Activated CD8-positive, alpha-beta T cell treated with anti-CD3 and anti-CD28 coated beads, Interleukin-2, amount 10 ng/mL, durations not matched to agents 7 days and 5 days (primary cell): ENCODE measurements at places on chromosomes 1 and 21. TPM values are rescaled to one million over a fixed set of nuclear protein-coding genes. Genes with fewer than 3 reads are reported as not detected.

The CNTN2 gene
- not detected for total RNA-seq

The LHX8 gene
- not detected for total RNA-seq

The ZSCAN20 gene
- total RNA-seq, result 1.8 TPM

The SYCP1 gene
- not detected for total RNA-seq

The PIGM gene
- 4.5 TPM for total RNA-seq

The FCRL2 gene
- total RNA-seq, result not detected

The MX2 gene
- 58.6 TPM for total RNA-seq

The NR1I3 gene
- not detected for total RNA-seq

The CHIA gene
- total RNA-seq, result not detected

The S100PBP gene
- 78.3 TPM for total RNA-seq

The MCOLN3 gene
- 1.6 TPM for total RNA-seq

The CMPK1 gene
- total RNA-seq, result 95.3 TPM

The TCEA3 gene
- total RNA-seq, result 12.1 TPM

The CCDC17 gene
- 2.5 TPM for total RNA-seq

DNA sequence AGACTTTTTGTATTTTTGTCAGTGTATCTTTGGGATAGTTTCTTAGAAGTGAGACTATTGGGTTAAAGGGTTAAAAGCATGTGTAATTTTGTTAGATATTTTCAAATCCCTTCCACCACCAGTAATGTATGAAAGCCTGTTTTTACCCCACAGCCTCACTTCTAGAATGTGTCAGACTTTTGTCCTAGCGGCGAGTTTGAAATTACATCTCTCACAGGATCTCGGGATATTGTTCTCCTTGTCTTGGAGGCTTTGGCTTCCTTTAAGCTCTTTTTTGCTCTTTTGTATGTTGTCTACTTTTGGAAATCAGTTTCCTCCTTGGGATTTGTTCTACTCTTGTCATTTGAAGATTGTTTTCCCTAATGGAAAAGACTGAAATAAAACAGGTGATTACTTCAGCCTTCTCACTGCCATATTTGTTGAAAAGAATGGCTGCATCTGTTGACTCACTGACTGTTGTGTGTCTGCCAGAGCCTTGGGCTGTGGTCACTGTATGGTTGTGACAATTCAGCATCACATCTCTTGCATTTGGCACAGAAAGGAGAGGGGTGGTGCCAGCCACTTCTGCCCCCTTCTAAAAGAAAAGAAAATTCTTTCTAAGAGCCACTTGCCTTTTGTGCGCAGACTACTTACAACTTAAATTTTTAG is 22.6 kb downstream of the ST3GAL3 start:
- no peak overlapping the region for H3K4me3 ChIP-seq
- DNase-seq, result no peak
- no peak overlapping the region for H3K27ac ChIP-seq
- no peaks in the 10 kb centered on the region for H3K36me3 ChIP-seq

- no peak overlapping the region for H3K4me3 ChIP-seq
- H3K27ac ChIP-seq, result no peak overlapping the region
- no peaks in the 10 kb centered on the region for H3K27me3 ChIP-seq
- peaks cover 37% of the 10 kb centered on the region for H3K4me1 ChIP-seq
- H3K36me3 ChIP-seq, result peaks cover 11% of the 10 kb centered on the region
Observed at GRCh38 chr1:59329412-59330053, 32.6 kb downstream of the FGGY start.

DNA sequence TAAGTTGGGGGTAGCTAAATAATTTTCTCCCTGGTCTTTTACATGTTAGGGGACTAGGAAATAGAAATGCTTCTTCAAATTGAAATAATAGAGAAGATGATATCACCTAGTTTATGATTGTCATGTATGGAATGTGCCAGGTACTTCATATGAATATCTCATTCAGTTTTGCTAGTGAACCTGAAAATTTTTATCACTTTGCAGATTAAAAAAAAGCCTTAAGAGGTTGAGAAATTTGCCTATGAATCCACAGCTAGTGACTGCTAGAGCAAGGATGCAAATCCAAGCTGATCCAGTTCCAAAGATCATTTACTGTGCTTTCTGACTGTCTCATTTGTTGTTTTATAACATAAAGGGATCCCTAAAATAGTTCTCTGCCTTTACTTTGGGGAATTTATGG is 24.7 kb downstream of the RNF2 start:
- H3K4me3 ChIP-seq, result no peak overlapping the region
- DNase-seq, result no peak
- no peak overlapping the region for H3K27ac ChIP-seq
- peaks cover 22% of the 10 kb centered on the region for H3K36me3 ChIP-seq

GRCh38 chr1:211515090-211516023 is 23.4 kb upstream of the RD3 start:
- peaks cover 47% of the 10 kb centered on the region for H3K4me1 ChIP-seq
- H3K36me3 ChIP-seq, result no peaks in the 10 kb centered on the region
- H3K27ac ChIP-seq, result peak overlapping the region; percentile 67
- DNase-seq, result peak; percentile 82
- H3K4me3 ChIP-seq, result peak overlapping the region; percentile 44
- peaks cover 9% of the 10 kb centered on the region for H3K27me3 ChIP-seq

DNA sequence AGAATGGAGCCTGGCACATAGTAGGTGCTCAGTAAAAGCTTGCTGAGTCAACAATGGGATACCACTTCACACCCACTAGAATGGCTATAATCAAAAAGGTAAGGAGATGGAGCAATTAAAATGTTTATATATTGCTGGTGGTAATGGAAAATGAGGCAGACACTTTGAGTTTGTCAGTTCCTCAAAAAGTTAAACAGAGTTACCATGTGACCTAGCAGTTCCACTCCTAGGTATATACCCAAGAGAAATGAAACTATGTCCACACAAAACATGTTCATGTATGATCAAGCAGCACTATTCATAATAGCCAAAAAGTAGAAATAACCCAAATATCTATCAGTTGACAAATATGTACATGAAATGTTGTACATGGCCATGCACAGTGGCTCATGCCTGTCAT is 74.8 kb upstream of the ECE1 start:
- peaks cover 9% of the 10 kb centered on the region for H3K4me1 ChIP-seq
- H3K27ac ChIP-seq, result no peak overlapping the region
- no peaks in the 10 kb centered on the region for H3K36me3 ChIP-seq

GRCh38 chr1:14804626-14805025 is 206.1 kb downstream of the KAZN start:
- H3K4me1 ChIP-seq, result peaks cover 5% of the 10 kb centered on the region
- no peak for DNase-seq
- no peaks in the 10 kb centered on the region for H3K27me3 ChIP-seq
- H3K4me3 ChIP-seq, result no peak overlapping the region
- H3K27ac ChIP-seq, result no peak overlapping the region

DNA sequence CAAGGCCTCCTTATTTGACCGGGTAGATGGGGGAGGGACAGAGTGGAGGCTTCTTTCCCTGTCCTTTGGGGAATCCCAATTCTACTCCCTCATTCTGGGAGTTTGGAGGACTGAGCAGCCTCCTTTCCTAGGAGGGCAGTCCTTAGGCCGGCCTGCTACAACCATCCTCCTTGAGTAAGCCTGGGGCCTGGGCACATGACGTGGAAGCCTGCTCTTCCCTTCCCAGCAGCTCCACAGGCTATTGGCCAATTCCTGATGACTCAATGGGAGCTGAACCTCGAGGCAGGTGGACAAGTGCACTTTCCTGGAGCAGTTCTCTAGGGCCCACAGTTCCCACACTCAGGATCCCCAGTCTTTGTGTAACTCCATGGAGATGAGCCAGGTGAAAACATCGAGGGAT is 3.1 kb downstream of the KCNA10 start:
- peaks cover 5% of the 10 kb centered on the region for H3K27me3 ChIP-seq
- no peak overlapping the region for H3K4me3 ChIP-seq
- no peak for DNase-seq
- H3K27ac ChIP-seq, result no peak overlapping the region
- H3K4me1 ChIP-seq, result no peaks in the 10 kb centered on the region
- H3K36me3 ChIP-seq, result no peaks in the 10 kb centered on the region

DNA sequence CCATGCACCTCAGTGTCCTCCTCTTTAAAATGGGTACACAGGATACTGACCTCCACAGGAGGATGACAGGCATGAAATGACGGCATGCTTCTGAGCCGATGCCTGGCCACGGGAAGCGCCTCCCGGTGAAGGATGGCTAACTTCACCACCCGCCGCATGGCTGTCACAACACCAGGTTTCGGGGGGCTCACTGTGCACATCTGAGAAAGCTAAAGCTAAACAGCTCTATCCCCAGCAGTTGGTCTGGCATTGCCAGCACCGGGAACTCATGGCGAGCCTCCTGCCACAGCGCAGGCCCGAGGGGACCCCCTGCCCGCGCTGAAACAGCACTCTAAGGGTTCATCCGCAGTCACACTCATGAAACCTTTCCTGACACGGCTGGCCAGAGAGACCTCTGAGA is 16.0 kb downstream of the NPHP4 start:
- H3K27me3 ChIP-seq, result no peaks in the 10 kb centered on the region
- H3K4me3 ChIP-seq, result no peak overlapping the region
- peaks cover 13% of the 10 kb centered on the region for H3K36me3 ChIP-seq
- H3K4me1 ChIP-seq, result peaks cover 15% of the 10 kb centered on the region
- no peak overlapping the region for H3K27ac ChIP-seq

DNA sequence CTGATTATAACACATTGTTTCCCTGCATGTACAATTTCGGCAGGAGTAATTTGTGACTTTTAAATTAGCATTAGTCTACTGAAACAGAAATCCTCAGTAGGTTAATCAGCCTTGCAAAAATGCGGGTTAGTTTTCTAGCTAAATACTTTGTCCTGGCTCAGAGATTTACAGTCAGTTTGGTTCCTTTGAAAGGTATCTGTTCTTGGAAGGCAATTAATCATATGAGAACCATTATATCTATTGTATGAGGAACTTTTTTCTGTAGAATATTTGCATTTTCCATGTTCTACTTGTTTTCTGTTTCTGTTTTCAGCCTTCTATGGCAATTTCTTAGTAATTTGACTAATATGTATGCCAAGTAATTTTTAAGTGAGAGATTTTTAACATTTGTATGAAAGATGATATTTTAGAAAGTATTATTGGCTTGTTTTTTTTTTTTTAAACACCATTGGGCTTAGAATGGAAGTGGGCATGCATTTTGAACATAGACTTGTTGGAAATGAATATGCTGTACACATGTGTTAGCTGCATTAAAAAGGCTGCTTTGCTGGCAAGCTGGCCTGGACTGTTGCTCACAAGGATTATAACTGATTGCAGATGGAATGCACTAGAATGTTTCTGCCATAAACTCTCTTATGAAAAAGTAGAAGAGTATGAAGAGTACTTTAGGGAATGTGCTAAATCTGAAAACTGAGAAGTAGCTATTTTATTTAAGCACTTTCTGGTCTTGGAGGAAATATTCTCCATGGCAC is 26.2 kb downstream of the KIF1B start:
- H3K27ac ChIP-seq, result no peak overlapping the region
- no peaks in the 10 kb centered on the region for H3K36me3 ChIP-seq
- DNase-seq, result no peak
- no peaks in the 10 kb centered on the region for H3K27me3 ChIP-seq
- peaks cover 3% of the 10 kb centered on the region for H3K4me1 ChIP-seq
- H3K4me3 ChIP-seq, result no peak overlapping the region

- H3K4me1 ChIP-seq, result no peaks in the 10 kb centered on the region
- H3K27ac ChIP-seq, result no peak overlapping the region
- no peaks in the 10 kb centered on the region for H3K27me3 ChIP-seq
- no peak for DNase-seq
- H3K36me3 ChIP-seq, result no peaks in the 10 kb centered on the region
Observed at GRCh38 chr1:215894617-215895016, 327.5 kb downstream of the KCTD3 start.

DNA sequence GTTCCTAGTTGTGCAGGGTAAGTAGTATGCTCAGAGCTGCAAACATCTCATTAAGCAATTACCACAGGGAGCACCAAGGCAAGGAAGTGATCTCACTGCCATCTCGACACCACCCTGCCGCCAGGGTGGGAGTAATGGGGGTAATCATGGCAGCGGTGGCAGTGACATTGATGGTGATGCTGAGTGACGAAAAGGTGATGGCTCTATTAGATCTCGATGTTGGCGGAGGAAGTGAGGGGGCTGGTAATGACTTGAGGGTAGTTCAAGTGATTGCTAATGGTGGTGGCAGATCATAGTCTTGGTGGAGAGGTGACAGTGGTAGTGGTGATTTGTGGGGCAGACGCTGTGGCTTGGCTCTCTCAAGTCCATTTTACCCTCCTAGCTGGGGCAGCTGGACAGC is 25.4 kb upstream of the TENT5B start:
- H3K4me3 ChIP-seq, result no peak overlapping the region
- no peak overlapping the region for H3K27ac ChIP-seq
- H3K4me1 ChIP-seq, result no peaks in the 10 kb centered on the region
- DNase-seq, result no peak

- H3K27me3 ChIP-seq, result no peaks in the 10 kb centered on the region
- no peaks in the 10 kb centered on the region for H3K36me3 ChIP-seq
- DNase-seq, result no peak
- no peak overlapping the region for H3K4me3 ChIP-seq
- H3K27ac ChIP-seq, result no peak overlapping the region
- H3K4me1 ChIP-seq, result no peaks in the 10 kb centered on the region
Observed at GRCh38 chr1:54163573-54163972, 10.8 kb upstream of the CDCP2 start.

DNA sequence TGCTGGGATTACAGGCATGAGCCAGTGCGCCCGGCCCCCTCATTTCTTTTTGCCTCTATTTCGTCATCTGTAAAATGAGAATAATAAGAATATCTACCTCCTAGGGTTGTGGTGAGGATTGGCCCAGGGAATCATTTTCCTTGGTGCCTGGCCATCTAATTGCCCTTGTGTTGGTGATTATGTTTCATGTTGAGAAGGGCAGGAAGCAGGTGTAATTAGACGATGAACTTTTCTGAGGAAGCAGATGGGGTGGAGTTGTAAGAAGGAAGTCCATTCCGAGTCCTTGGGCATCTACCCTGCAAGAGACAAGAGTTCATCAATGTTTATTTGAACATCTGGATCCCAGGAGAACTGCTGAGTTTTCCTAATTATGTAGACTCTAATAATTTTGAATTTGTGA is 38.7 kb upstream of the NEK2 start:
- no peak for DNase-seq
- no peak overlapping the region for H3K4me3 ChIP-seq
- H3K27me3 ChIP-seq, result peaks cover 6% of the 10 kb centered on the region
- no peak overlapping the region for H3K27ac ChIP-seq
- no peaks in the 10 kb centered on the region for H3K36me3 ChIP-seq

GRCh38 chr1:166905900-166906299 is 29.8 kb upstream of the TADA1 start:
- H3K27me3 ChIP-seq, result peaks cover 22% of the 10 kb centered on the region
- H3K4me3 ChIP-seq, result peak overlapping the region; percentile 12
- H3K4me1 ChIP-seq, result peaks cover 66% of the 10 kb centered on the region
- peaks cover 11% of the 10 kb centered on the region for H3K36me3 ChIP-seq
- DNase-seq, result peak; percentile 68
